DMS153 (cell line): ENCODE measurements at places on chromosomes 7 and 10.

- DNase-seq, result no peak
Observed at GRCh38 chr10:131363416-131363815, 51.9 kb upstream of the TCERG1L start.

GRCh38 chr10:125153703-125154490 lies 6.5 kb downstream of the CTBP2 start:
- no peak for DNase-seq

GRCh38 chr10:69335063-69335587 lies 56.8 kb downstream of the HK1 start:
- DNase-seq, result no peak

DNA sequence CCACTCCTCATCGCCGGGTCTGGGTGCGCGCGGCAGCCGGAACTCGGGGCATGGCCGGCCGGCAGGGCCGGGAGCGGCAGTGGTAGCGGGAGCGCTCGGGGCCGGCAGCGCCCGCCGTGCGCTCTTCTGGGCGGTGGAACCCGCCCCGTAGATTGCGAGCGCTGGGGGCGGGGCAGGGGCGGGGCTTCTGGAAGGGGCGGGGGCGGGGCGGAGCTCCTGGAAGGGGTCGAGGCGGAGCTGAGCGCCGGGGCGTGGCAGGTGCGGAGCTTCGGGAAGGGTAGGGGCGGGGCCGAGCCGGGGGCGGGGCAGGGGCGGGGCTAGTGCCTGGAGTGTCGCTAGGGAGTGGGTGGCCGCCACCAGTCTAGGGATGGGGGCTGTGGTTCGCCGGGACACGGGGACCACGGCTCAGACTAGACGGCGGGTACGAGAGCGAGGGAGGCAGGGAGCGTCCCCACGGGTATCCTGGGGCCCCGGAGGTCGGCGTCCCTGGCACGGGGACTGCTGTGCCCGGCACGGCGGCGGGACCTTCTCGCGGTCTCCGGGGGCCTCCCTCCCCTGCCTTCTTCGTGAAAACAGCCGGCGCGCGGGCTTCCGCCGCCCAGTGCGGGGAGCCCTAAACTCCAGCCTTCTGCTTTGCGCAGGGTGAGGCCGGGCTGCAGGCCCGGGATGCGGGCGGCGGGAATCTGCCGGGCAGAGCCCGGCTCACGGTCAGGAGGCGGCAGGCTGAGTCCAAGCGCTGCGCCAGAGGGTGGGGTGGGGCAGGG lies at the start of gene STK32C:
STK32C (minus strand) TSS at position 128 of the 764 bp plus-strand sequence; CDS start at position 11, 117 bp downstream.
- DNase-seq, result peak; percentile 66

DNA sequence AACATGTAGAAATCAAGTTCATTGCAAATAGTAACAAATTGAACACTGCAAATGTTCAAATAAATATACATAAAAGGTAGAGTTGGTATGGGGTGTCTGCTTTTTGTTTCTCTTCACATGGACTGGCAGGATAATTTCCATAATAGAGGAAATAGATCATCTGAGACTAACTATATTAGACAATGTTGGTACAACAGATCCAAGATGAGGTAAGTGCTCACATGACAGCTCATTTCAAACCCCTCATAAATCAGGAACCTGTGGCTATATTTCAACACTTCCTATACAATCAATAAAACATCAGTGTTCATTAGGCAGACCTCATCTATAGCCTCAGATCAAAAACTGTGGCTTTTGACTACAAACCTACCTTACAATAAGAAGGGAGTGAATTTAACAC lies 469.1 kb downstream of the GRM8 start:
- no peak for DNase-seq

DNA sequence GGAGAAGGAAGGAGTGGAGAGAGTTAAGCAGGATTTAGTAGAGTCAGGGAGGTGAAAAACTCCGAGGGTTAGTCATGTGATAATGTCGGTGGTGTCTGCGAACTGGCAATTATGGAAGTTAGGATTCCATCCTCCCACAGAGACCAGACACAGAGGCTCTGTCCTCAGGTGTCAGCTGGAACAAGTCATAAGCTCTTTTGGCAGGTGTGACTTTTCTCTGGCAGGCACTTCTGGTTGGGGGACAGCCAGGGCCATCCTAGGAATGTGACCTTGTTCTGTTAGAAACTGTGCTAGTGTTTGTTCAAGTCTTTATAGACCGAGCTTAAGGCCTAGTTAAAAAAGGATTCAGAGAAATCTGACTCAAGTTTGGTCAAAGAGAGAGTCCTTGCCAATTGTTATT lies 371.0 kb downstream of the DPP6 start:
- DNase-seq, result no peak

DNA sequence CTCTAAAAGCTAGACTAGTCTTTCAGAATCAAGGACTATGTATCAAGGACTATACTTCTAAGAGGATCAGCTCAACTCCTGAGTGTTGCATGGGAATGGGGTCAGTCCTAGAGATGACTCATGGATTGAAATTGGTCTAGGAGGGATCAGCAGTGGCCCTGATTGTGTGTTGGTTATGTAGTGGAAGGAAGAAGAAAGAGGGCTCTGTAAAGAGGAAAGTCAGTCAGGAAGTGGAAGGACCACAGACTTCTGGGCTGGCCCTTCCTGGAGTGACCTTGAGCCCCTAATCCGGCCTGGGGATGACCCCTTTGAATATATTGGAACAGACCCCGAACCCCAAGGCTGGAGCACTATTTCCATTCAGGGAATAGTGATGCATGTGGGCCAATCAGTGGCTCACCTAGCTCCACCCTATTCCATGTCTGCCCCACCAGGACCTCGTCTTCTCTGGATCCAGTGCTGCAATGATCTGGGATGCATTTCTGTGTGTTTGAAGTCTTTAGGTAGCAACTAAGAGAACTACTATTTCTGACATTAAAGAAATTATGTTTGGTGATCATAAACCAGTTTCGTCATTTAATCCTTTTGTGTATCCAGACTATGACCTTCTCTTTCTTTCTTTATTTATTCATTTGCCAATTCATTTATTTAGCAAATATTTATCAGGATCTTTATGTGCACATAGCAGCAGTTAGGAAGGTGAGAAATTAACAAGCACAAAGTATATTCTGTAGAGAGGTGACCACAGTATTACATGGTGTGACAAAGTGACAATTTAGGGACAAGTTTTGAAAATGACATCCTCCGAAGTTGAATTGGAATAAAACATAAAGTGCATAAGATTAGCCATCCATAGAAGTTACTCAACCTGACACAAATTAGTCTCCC lies 48.6 kb upstream of the KIF5B start:
- no peak for DNase-seq

GRCh38 chr7:134212576-134213546 lies 85.7 kb downstream of the LRGUK start:
- DNase-seq, result no peak

DNA sequence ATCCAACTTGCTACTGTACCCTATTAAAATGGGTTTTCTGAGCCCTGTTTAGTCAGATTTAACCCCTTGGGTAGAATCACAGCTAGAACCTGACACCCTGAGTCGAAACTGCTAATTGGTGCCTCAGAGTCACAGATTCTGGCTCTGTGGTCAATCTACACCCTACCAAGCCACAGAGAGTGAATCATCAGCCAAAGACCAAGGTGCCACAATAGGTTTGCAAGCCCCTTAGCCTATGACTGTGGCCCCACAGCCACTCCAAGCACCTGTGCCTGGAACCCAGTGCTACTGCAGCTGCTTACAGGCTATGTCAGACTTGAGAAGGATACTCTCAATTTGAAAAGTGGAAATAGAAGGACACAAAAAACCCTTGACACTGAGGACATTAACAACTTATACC lies 202.8 kb upstream of the KCND2 start:
- DNase-seq, result no peak

GRCh38 chr10:96570511-96570910 lies 16.3 kb downstream of the TM9SF3 start:
- no peak for DNase-seq

- DNase-seq, result no peak
Observed at GRCh38 chr7:39356172-39356925, 209.9 kb upstream of the YAE1 start.

- DNase-seq, result no peak
Observed at GRCh38 chr7:42742318-42742717, 169.6 kb downstream of the C7orf25 start.

DNA sequence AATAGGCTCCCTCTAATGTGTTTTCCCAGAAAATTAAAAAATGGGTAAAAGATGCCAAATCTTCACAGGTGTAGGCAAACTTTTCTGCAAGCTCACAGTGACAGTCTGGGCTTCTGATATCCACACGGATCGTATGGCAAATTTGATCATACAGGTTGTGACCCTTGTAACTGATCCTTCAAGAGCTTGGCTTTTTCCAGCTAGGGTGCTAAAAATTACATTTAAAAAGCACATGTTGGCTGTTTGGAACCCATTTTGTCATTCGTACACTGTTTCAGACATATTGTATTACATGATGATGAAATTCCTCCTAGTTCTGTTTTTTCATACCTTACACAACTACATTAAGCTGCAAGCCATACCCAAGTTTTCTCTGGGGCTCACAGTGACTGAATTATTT lies 138.7 kb downstream of the GFRA1 start:
- DNase-seq, result no peak

- no peak for DNase-seq
Observed at GRCh38 chr7:117012696-117013095, 59.4 kb downstream of the ST7 start.
